Cerebellar cortex (tissue), 1 donor: ENCODE measurements at places on chromosomes 11 and 22.

- no peak for DNase-seq
These were observed 91.3 kb downstream of the MYEOV start for GRCh38 chr11:69385144-69385820.

GRCh38 chr11:47020793-47021526 is 84.4 kb downstream of the CSTPP1 start:
- no peak for DNase-seq

DNA sequence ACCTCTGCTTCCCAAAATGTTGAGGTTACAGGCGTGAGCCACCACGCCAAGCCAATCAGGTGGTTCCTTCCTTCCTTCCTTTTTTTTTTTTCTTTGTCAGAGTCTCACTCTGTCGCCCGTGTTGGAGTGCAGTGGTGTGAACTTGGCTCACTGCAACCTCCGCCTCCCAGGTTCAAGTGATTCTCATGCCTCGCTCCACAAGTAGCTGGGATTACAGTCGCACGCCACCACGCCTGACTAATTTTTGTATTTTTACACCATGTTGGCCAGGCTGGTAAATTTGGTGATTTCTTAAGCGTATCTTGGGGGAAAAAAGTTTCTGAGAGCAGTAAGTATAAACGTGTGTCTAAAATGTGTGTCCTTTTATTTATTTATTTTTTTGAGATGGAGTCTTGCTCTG is 18.2 kb upstream of the SPINDOC start:
- no peak for DNase-seq

GRCh38 chr11:2235588-2236326 is 34.6 kb downstream of the ASCL2 start:
- no peak for DNase-seq

DNA sequence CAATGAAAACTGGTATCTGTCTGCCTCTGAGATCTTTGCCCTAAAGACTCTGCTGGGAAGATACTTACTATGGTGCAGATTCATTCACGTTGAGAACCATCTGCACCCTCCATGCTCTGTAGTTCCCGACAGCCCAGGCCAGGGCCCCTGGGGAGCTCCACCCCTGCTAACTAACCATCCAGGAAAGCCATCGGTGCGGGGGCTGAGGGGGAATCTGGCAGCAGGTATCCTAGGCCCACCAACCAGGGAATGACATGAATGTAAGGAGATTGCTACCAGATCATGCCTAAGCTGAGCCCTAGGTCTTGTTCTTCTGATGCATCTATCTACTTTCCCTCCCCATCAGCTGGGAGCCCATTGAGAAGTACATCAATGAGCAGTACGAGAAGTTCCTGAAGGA is 11.3 kb upstream of the WBP2NL start:
- no peak for DNase-seq

GRCh38 chr11:38315151-38315550 is 1717.1 kb upstream of the RAG2 start:
- no peak for DNase-seq

GRCh38 chr11:57379732-57380131 is 1.2 kb downstream of the PRG3 start:
- no peak for DNase-seq

- no peak for DNase-seq
These were observed 798 bp downstream of the BCR start for GRCh38 chr22:23180893-23181720.

- DNase-seq, result no peak
These were observed 24.0 kb downstream of the KCTD21 start for GRCh38 chr11:78164471-78164870.

DNA sequence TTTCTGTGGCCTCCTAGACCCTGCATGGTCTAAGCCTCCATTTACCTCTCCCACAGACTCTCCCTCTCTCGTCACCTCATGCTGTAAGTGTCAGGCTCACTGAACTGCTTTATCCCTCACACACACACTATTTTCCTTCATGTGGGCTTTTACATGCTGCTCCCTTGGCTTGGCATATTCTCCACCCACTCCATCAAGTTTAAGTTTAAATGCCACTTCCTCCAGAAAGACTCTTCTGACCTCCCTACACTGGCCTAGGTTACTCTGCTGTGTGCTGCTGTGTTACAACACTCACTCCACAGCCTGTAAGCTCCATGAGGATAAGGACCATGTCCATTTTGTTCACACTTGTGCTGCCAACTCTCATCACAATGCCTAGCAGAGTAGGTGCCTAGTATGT is 2.5 kb downstream of the DCHS1 start:
- DNase-seq, result no peak

DNA sequence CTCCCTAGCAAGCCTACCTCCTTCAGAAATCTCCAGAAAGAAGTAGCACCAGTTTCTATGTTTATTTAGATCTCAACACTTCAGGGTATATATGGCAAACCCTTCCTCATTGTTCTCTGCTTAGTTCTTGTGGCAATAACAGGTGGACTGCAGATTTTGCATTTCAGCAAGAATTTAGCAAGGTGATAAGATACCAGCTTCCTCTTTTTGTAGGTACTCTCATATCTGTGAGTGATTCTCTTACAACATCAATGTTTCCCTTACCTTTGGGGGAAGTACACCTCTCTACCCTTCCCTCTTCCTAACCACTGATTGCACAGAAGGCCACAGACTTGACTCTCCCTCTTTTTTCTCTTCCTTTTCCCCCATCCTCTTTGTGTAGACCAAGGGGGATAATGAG is 230.9 kb upstream of the SESN3 start:
- no peak for DNase-seq

- DNase-seq, result no peak
These were observed at the start of gene EHBP1L1 for GRCh38 chr11:65575568-65576231. Gene EHBP1L1 (plus strand): TSS chr11:65576053. CDS start chr11:65576303, 250 bp downstream.

DNA sequence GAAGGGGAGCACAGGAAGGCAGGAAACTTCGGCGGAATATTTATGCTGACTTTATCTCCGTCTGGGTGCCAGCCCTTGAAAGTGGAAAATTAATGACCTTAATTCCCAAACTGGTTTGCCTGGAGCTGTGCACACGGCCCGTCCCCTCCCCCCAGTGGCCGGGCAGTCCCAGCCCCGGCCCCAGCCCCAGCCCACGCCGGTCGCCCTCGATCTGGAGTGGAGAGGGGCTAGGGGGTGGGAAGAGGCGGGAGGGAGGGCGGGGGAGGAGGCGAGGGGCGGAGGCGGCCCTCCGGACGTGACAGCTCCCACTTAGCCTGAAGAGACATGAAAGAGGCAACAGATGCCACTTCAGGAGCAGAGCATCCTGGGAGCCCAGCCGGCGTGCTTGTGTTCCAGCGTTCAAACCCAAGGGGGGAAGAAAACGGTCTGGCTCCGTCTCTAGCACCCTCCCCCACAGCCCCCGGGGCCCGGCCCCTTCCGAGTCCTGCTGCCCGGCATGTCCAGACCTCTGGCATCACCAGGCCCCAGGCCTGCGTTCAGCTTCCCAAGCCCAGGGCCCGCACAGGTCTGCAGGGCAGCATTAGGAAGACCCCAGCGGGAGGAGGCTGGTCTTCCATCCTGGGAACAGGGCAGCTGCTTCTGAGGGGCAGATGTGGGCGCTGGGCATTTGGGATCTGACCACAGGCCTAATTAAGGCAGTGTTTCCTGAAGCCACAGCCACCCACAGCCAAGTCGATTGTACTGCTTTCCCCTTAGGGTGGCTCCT is 20.0 kb upstream of the LMO1 start:
- no peak for DNase-seq

DNA sequence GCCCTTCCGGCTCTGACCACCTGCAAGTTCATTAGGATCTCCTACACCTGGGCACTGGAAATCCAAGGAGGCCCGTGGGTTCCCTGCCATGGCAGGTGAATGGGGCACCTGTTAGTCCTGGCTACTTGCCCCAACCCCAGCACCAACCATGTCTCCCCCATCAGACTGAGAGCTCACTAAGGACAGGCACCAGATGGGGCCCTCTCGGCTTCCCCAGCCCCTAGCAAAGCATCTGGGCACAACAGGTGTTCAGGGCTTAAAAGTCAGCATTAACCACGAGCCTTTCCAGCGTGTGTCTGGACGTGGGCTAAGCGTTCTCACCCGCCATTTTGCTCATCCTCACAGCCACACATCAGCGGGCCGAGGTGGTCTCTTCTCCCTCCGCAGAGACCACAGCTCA is 2.2 kb downstream of the SULT4A1 start:
- no peak for DNase-seq

DNA sequence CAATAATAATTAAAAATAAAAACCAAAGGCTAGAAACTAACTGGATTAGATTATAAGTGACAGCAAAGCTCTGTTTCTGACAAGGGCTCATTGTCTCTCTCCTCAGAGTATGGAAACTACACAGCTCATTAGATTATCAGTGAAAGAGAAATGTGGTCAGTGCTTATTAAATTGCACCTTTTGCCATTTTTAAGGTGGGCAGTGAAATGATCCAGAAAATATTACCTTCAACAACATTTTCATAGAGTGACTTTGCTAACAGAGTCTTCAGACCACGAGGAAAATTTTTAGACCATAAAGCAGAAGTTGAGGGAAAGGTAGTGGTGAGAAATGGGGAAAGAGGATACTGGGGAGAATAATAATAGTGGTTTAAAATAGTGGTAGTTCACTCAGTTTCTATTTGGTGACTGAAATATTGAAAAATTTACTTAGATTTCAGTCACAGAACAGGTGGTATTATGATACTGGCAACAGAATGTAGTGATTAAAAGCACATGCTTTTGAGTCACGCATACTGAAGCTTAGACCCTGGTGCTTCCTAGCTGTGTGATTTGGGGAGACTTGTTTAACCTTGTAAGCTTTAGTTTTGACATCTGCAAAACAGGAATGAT is 684.0 kb upstream of the CCDC90B start:
- DNase-seq, result no peak

DNA sequence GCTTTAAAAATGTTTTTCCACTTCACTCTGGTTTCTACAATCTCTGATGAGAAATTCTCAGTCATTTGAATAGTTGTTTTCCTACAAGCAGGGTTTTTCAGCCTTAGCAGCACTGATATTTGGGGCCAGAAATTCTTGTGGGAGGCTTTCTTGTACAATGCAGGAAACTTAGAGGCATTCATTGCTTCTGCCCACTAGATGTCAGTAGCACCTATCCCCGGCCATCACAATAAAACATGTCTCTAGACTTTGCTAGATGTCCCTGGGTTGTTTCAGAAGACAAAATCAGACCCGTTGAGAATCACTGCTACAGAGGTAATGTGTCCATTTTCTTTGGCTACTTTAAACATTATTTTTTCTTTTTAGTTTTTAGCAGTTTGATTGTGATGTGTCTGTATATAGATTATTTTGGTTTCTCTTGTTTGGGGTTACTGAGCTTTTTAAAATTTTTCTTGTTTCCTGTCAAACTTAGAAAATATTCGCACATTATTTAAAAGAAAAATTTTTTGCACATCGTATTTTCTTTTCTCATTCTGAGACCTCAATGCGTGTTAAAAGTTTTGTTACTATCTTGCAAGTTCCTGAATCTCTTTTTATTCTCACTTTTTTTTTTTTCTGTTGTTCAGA is 60.8 kb upstream of the CCDC179 start:
- peak; percentile 32 for DNase-seq

GRCh38 chr22:26536056-26536761 is 23.9 kb upstream of the TFIP11 start:
- DNase-seq, result no peak

DNA sequence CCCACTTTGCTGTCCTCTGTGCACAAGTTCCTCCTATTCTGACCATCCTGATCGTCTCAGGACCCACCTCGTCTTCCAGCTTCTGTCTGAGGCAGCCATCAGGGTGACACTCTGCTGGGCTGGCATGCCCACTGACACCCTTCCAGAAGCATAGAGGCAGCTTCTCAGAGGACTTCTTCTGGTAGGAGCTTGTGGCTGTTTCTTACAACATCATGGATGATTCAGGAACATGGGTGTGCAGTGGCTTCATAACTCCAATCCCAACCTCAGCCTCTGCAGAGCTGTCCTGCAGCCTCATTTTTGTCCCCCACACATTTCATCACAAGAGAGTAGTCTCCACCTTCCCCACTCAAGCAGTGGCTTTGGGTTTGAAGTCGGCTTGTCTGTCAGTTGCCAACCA is 20.9 kb upstream of the CTR9 start:
- DNase-seq, result no peak

GRCh38 chr11:65849771-65850216 is 8.2 kb downstream of the CFL1 start:
- DNase-seq, result no peak

DNA sequence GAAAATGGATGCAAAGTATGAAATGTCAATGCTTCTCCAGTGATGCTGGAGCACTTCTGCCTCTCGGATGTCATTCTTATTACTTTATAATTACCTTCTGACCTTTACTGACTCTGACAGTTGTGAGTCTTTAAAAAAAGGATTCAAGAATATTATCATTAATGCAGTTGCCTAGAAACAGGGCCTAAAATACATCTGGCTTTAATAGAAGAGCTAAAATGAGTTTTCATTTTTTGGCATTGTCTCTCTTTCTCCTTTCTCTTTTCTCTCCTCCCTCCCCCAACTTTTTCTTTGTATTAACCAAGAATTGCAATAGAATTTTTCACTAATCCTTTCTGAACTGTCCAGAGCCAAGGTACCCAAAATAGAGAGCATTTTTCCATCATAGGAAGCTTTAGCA is 45.9 kb downstream of the FDX1 start:
- no peak for DNase-seq

DNA sequence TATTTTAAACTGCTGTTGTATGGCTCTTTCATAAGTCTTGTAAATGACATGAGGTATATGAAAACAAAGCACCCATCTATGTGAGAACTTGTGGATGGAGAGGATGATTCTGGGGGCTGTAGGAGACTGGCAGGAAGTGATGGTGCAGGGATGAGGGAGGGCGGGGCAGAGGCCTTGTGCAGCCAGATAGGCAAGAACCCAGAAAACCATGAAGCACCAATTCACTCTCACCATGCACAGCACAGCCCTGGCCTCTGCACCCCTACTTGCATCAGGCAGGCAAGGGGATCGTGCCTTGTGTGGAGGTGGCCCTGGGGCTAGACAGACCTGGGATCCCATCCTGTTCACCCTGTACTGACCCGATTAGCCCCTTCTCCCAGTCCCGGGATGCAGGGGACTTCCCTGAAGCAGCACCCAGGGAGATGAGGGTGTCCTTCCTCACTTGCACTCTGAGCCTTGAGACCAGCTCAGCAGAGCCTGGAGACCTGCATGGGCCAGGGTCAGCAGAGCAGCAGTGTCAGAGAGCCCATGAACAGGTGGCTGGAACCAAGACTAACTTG is 85.5 kb downstream of the MORC2 start:
- DNase-seq, result no peak

DNA sequence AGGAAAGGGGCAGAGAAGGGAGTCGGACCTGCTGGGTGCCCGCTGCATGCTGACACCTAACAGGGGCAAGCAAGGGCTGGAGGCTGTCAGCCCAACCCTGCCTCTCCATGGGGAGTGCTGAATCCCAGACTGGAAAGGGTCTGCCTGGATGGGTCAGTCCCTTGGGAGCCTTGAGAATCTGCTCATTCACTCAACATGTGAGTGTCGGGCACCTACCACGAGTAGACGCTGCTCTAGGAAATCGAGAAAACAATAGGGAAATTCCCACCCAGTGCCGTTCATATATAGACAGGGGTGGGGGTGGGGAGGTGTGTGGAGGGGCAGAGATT is 4.4 kb upstream of the CTSD start:
- DNase-seq, result no peak

DNA sequence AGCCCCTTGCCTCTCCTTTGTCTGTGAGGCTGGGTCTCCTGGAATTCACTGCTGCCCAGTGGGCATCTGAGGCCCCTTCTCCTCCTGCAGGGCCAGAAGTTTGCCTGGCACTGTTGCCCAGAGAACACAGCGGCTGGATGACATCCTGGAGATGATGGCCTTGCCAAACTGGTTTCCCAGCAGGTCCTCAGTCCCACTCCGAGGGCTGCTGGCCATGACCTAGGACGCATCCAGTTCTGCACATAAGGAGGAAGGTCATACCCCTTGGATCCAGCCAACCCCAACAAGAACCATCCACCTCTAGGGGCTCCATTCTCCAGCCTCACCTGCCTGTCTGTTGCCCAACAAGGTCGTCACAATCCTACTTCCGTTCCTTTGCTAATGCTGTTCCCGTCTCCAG is 3.4 kb upstream of the SMTN start:
- no peak for DNase-seq
